SJCRH30 (cell line): ENCODE measurements at places on chromosomes 16 and 17. TPM values are rescaled to one million over a fixed set of nuclear protein-coding genes. Genes with fewer than 3 reads are reported as not detected.

The WFDC1 gene
- 0.43 and 0.49 TPM in 2 replicates for total RNA-seq

- no peak for DNase-seq
Observed at GRCh38 chr16:79543219-79543618, 57.3 kb downstream of the MAF start.

DNA sequence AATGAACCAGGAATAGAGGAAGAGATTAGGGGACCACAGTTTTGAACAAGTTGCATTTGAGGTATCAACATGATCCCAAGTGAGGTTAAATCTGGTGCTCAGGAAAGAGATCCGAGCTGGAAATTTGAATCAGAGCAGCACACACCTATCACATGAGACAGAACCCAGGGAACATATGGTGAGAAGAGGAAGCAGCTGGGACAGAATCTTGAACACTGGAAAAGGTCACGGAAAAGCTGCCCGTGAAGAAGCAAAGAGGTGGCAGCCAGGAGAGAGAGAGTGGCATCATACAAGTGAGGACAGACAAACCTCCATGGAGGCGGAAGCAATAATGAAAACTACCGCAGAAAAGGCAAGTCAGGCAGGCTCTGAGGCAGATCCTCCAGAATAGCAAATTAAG, 36.1 kb downstream of the USP31 start:
- DNase-seq, result no peak

The MT3 gene
- total RNA-seq, result not detected in 2 replicates

DNA sequence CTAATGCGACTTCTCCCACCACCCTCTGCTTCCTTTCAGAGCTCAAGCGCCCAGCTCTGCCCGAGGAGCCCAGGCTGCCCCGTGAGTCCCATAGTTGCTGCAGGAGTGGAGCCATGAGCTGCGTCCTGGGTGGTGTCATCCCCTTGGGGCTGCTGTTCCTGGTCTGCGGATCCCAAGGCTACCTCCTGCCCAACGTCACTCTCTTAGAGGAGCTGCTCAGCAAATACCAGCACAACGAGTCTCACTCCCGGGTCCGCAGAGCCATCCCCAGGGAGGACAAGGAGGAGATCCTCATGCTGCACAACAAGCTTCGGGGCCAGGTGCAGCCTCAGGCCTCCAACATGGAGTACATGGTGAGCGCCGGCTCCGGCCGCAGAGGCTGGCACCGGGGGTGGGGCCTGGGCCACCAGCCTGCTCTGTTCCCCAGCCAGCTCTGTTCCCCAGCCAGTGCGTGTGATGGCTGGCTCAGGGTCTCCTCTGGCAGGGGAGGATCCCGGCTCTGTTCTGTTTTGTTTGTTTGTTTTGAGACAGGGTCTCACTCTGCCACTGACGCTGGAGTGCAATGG, 18.7 kb downstream of the CRISPLD2 start:
- no peak for DNase-seq

DNA sequence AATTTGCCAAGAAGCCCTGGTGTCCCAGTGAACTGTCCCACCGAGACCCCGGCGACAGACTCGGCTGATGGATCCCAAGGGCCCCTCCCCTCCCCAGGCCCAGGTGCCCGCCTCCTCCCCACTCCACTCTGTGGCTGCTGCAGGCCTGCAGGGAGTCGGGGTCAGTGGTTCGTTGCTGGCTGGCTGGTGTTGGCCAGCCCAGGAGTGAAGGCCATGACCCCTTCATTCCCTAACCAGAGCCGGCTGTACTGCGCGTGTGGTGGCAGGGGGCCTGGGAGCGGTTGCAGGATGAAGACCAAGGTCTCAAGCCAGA, 9.2 kb upstream of the TBX2 start:
- no peak for DNase-seq
